ENCODE measurements at places on chromosomes 7 and 10.

- no peak for DNase-seq
Observed at GRCh38 chr7:117134889-117135552, 181.7 kb downstream of the ST7 start.

DNA sequence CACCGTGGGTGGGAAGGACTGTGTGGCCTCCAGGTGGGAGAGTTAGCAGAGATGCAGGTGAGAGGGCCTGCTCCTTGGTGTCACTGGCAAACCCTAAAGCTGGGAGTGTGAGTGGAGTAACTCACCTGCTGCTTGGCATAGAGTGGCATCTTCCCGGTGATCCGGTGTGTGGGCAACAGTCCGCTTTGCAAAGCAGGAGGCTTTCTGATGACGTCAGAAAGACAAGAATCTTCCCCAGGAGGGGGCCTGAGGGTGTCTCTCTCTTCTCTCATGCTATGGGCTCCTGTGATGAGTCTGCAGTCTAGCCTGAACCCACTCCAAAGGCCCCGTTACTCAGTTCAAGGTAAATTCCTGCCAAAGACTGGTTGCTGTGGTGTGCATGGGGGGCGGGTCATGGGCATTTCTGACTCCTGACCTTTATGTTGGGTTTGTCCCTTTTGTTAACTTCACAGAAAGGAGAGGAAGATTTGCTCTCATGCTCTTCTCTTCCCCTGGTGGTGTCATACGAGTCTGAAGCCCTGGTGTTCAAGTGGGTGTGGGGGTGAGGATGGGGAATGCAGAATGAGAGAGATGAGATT, 187.9 kb downstream of the GATA3 start:
- no peak for DNase-seq

- peak; percentile 61 for DNase-seq
Observed at GRCh38 chr10:63522277-63522687, 1.1 kb downstream of the REEP3 start.

- DNase-seq, result no peak
Observed at GRCh38 chr10:125161707-125162119, 1.4 kb upstream of the CTBP2 start.

Measured in NAMALWA (cell line).